ENCODE measurements at places on chromosomes 5 and 9.
A peak's percentile ranks its signal among the peaks of the same experiment; 100 is the strongest.

DNA sequence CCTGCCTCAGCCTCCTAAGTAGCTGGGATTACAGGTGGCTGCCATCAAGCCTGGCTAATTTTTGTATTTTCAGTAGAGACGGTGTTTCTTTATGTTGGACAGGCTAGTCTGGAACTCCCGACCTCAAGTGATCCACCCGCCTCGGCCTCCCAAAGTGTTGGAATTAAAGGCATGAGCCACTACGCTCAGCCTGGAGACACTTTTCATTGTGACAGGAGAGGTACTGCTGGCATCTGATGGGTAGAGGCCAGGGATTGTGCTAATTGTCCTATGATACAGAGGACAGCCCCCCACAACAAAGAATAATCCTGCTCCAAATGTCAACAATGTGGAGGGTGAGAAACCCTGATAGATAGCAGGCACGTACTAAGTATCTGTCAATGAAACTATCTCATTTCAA is 91.3 kb upstream of the SLC25A48 start:
- DNase-seq: no peak

GRCh38 chr9:127883959-127884358 is 6.5 kb upstream of the AK1 start:
- DNase-seq: no peak

DNA sequence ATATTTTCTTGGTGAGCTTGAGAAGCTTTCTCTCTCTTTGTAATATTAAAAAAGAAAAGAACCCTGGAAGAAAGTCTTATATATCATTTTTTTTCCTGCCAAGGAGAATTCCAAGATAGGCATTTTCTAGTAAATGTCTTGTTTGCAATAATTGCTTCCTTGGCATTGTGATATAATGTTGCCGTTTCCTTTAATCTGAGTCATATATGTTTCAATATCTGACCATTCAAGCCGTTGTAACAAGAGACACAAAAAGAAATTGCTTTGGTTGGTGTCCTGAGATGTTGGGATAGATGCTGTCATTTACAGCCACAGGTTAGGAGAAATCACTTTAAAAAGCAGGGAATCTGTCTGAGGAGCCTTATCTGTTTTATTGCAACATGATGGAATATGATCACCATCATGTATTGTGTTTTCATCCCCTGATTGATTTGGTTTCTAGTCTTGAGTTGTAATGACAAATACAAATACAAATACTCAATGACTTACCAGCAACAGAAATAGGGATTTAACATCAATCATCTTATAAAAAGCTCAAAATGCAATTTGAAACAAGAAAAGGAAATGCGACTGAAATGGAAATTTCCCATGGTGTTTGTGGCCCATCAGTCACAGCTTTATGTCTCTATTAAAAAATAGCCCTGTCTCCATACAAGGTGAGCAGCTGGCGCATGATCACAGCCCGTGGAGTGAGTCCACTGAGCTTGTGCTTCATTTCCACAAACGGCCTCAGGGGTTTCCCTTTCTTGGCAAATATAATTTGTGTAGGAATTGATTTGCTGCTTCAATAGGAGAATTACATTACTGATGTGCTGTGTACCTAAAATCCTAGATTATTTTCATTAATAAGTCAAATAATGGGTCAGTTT is 250.1 kb upstream of the TRPC7 start:
- no peak for DNase-seq

DNA sequence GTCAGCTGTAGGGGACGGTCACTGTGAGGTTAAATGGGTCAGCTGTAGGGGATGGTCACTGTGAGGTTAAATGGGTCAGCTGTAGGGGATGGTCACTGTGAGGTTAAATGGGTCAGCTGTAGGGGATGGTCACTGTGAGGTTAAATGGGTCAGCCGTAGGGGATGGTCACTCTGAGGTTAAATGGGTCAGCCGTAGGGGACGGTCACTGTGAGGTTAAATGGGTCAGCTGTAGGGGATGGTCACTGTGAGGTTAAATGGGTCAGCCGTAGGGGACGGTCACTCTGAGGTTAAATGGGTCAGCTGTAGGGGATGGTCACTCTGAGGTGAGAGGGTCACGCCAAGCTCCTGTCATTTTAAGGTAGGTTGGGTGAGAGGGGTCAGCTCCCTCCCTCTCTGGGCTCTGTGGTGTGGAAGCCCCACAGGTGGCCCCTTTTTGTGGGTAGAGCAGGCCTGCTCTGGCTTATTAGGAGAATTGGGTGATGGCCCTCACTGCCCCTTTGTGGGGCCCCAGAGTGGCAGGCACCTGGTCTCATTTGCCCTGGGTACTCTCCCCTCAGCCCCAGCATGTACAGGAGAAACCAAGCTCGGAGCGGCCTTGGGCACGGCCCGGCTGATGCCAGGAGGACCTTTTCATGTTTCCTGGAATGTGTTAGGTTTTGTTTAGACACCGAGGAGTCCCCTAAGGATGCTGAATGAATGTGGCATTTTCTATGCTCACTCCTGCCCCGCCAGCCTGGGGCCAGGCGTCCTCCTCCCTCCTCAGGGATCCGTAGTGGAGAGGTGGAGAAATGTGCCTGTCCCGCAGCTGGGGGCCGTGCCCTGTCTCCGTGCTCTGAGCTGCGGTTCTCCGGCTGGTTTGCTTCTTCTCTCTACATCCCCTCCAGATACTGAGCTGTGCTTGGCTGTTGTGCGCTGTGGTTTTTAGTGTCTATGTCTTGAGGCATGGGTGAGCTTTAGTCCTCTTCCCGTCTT is 31.4 kb downstream of the AHRR start:
- DNase-seq: no peak

GRCh38 chr5:101103874-101104273 is 200.8 kb upstream of the ST8SIA4 start:
- no peak for DNase-seq

- DNase-seq: peak; percentile 8
Measured at GRCh38 chr5:74767579-74767913, 497 bp downstream of the NSA2 start.

DNA sequence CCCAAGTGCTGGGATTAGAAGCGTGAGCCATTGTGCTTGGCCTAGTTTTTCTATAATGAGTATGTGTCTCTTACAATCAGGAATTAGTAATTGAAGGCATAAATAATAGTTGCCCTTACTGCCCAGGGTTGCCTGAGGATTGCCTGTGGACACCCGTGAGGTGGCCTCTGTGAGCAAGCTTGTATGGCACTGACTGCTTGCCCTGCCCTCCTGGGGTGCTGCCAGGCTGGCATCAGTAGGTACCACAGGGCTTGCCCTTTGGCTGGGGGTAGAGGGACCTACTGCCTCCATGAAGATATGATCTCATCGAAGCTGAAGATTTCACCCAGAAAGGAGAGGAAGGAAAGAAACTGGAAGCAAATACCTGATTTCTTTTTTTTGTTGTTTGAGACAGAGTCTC is 23.8 kb upstream of the PHF19 start:
- DNase-seq: no peak

DNA sequence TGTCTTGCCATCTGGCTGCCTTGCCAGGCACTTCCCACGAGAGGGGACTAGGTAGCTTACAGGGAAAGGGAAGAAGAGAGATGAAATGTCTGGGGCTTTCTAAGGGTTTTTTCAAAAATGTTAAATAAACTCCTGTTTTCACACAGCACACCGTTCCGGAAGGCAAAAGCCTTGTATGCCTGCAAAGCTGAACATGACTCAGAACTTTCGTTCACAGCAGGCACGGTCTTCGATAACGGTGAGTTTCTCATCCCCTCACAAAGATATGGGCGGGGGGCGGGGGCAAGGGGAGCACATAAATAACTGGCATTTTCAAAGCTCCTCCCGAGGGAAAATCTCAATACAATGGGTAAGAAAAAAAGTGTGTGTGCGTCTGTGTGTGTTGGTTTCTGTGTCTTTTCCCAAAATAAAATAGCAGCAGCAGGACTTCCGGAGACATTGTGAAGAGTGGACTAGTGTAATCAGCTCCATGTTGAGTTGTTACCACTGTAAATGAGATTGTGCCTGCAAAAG is 189.6 kb downstream of the NR3C1 start:
- DNase-seq: no peak

GRCh38 chr5:87912419-87912818 is 356.2 kb downstream of the TMEM161B start:
- DNase-seq: no peak
